ENCODE measurements at places on chromosomes 1 and 21.

DNA sequence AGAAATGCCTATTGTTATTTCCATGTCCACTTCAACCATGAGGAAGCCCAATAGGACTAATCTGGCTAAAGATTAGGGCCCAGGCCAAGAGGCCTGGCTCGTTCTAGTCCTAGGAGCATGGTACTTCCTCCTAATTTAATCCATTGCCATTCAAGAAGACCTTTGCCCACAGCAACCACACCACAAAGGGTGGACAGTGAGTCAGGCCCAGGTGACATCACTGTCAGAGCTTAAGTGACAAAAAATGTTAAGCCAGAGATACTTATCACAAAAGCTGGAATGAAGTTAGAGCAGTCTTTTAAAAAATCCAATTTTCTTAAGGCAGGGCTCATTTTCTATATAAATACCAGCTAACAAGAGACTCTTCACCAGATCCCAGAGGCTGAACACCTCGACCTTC is at the start of gene SPRR3:
TSS of gene SPRR3 (plus strand) at position 368 of the 400 bp plus-strand sequence. CDS start 1,272 bp downstream, outside the sequence.
- no peak for DNase-seq

DNA sequence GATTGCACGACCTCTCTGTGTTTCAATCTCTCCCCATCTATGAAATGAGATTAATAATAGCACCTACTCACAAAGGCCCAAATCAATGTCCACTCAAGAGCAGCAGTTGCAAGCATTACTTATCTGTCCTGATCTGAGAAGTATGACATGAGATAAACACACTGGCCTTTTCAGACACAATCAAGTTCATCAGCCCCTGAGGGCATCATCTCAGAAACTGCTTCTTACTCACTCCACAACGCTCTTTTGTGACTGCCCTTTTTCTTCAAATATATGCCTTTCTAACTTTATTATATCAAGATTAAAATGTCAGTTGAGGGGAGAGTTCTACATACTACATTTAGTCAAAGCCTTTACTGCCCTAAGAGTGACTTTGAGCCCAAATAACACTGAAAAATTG is 371.9 kb upstream of the SPAG17 start:
- no peak for DNase-seq

DNA sequence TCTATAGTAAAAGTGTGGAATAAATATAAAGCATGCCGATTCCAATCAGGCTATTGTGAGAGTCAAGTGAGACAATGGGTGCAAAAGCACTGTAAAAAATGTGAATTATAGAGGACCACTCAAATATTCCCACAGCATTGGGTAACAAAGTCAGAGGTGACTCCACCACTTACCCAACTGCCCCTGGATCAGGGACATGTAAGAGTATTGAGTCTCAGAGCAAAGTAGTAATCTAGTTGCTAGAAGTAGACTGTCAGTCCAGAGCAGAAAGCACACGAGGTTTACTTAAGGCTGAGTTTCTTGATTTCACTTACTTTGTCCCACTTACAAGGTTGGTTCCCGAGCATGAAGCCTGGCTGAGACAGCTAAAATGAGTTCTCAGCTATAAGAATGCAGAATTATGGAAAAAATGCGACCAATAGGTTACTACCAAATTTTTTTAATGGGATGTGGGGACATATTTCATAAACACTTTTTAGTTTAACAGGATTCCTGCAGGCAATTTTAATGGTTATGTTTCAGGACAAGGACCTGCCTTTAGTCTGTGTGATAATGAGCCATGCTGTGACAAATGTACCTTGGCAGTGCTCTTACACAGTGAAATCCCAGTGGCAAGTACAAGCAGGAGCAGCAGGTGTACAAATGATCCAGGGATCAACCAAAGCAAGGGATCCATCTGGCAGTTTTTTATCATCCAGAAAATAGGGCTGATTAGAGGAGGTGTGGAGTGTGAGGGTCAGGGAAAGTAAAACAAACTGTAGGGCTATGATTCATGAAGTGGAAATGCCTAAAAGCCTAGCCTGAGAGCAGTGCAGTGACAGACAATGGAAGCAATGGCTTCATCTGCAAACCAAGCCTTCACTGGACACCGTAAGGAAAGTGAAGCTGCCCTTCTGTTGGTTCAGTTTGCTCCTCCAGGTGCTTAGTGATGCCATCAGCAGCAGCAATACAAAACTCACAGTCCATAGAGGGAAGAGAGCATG is 156.2 kb upstream of the SPAG17 start:
- no peak for DNase-seq

- DNase-seq, result no peak
Observed at GRCh38 chr1:44812822-44813543, 4.7 kb downstream of the BTBD19 start.

DNA sequence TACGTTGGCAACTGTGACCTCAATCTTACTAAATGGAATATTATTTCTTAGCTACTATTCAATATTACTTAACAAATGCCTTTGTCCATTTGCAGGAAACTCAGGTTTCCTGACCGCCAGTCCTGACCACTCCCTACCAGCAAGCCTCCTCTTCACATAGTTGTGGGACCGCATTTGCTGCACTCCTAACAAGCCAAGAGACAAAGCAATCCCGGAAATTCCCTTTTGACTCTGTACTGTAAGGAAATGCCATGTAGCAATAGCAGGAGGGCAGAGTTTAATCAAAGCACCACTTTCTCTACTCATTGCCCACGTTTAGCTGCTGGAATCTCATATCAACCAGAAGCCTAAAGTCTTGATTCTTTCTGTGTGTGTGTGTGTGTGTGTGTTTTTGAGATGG is 28.1 kb upstream of the ACBD6 start:
- no peak for DNase-seq

DNA sequence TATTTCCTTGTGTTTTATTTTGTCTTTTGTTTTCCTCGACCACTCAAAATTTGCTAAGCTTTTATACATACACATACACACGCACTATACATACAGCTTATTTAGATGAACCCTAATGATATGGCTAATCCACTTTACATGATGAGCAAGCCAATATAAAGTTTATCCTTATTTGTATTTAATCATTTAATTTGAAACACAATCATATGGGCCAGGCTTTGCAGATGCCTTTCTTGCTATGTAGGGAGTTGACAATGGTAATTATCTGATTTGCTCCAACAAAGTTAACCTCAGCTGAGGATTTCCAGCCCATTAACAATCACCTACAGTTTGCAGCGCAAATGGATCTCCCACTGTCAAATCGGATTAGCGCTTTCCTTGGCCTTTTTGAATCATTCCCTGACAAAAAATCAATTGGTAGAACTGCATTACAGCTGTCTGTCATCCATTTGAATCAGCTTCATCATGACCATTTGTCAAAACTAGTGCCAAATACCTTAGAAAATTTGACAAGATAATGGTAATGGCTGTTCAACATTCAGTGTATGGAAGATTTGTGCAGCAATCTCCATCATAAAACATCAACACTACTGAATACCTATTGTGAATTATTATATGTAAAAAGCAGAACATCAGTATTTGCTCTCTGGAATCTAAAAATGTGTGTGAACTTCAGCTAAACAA is 352.6 kb downstream of the MRPL39 start:
- no peak for DNase-seq

- DNase-seq, result no peak
Observed at GRCh38 chr1:164867590-164867989, 308.6 kb downstream of the PBX1 start.

DNA sequence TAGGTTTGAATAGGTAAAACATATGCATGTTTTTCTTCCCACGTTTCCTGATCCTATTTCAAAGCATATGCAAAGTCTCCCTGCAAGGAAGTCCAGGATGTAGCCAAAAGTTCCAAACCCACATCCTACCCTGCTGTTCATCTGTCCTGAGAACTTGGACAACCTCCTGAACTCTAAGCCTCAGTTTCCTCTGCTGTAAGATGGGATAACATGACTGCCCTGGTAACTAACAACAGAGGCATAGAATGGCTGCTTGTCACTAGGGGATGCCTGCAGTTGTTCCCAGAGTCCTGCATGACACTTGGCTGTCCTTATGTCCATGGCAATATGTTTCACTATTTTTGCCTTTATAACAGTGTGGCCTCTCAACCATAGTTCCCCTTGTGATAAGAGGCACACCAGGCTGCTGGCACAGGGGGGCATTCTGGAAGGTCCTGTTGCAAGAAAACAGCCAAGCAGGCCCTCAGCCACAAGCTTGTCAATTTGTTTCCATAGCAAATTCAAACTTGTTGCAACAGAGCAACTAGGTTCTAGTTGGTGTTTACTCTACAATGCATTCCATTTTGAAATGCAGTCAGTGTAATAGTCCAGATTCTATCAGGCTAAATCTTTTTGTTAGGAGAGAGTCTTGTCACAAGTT is 1.5 kb upstream of the HDGF start:
- no peak for DNase-seq

Measured in CMK (cell line).